ENCODE measurements at places on chromosomes 11 and 22.

DNA sequence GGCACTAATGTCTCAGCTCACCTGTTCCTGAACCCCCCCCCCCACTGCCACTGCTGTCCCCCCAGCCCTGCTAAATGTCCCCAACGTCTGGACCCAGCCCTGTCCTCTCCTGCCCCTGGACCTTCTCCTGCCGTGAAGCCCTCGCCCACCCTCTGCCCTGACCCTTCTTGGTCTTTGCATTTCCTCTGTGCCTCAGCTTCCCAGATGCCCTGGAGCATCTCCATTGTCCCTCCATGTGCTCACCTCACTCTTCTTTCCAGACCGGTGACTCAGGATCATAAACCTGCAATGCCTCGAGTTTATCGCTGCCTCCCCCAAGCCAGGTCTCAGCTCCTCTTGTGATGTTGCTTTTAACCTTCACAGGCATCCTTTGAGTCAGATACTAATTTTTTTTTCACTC is 416.4 kb downstream of the BRD1 start:
- no peaks in the 10 kb centered on the region for H3K36me3 ChIP-seq
- H3K27me3 ChIP-seq = peaks cover 28% of the 10 kb centered on the region
- no peak for DNase-seq
- H3K4me3 ChIP-seq = no peak overlapping the region
- peak overlapping the region; percentile 81 for H3K27ac ChIP-seq
- peaks cover 25% of the 10 kb centered on the region for H3K4me1 ChIP-seq

- no peaks in the 10 kb centered on the region for H3K27me3 ChIP-seq
- no peak overlapping the region for H3K27ac ChIP-seq
- DNase-seq = no peak
- peaks cover 21% of the 10 kb centered on the region for H3K36me3 ChIP-seq
Measured at GRCh38 chr11:92739041-92739440, 230.4 kb upstream of the MTNR1B start.

DNA sequence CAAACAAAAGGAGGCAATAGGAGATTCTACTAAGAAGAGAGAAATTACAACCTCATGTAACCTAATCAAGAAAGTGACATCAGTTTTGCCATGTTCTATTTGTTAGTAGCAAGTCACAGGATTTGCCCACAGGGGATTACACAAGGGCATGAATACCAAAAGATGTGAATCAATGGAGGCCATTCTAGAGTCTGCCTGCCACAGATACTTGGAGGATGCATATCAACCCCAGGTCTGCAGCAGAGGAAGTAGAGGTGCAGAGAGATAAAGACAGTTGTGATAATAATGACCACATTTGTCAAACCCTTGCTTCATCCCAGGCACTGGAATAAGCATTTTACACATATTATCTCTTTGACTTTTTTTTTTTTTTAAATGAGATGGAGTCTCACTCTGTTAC is 2.4 kb upstream of the ASCC2 start:
- peaks cover 33% of the 10 kb centered on the region for H3K4me1 ChIP-seq
- no peak for DNase-seq
- H3K27ac ChIP-seq = no peak overlapping the region
- H3K27me3 ChIP-seq = no peaks in the 10 kb centered on the region

DNA sequence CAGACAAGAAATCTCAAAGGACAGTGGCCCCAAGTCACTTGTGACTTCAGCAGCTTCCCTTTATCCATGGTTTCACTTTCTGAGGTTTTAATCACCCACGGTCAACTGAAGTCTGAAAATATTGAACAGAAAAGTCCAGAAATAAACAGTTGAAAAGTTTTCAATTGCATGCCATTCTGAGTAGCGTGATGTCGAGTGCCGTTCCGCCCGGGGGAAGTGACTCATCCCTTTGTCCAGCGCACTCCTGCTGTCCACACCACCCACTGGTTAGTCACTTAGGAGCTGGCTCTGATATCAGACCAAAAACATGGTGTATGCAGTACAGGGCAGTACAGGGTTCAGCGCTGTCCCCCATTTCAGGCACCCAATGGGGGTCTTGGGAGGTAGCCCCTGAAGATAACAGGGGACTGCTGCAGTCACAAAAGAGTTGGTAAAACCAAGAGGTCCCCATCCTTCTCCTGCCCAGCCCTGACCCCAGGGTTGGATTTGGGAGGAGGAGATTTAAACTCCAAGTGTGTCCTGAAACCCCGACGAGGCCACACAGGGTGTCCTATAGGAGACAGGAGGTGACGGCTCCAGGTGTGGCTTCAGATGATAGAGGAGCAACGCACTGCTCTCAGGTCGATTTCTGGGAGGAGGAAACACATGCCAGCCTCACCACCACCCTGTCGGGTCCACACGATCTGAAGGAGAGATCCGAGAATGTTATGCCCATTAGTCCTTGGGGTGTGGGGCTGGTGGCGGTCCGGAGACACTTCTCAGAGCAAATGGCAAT is 390.1 kb downstream of the CTTN start:
- peaks cover 11% of the 10 kb centered on the region for H3K27me3 ChIP-seq
- peaks cover 1% of the 10 kb centered on the region for H3K4me1 ChIP-seq
- H3K36me3 ChIP-seq = peaks cover 3% of the 10 kb centered on the region
- no peak for DNase-seq

GRCh38 chr11:35009191-35009943 is 92.9 kb downstream of the PDHX start:
- H3K4me3 ChIP-seq = no peak overlapping the region
- no peaks in the 10 kb centered on the region for H3K36me3 ChIP-seq
- DNase-seq = no peak
- no peaks in the 10 kb centered on the region for H3K4me1 ChIP-seq
- H3K27me3 ChIP-seq = no peaks in the 10 kb centered on the region

DNA sequence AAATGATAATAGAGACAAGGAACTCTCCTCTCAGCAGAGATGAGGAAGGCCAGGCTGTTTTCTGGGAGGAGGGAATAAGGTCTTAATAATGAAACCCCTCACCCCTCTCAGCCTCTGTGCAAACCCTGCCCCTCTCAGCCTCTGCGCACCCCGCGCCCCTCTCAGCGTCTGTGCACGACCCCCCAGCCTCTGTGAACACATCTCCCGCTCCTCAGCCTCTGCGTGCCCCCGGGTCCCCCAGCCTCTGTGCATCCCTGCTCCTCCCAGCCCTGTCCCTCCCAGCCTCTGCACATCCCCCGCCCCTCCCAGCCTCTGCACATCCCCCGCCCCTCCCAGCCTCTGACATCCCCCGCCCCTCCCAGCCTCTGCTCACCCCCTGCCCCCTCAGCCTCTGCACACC is 837.8 kb downstream of the TBC1D22A start:
- H3K27ac ChIP-seq = no peak overlapping the region
- peaks cover 3% of the 10 kb centered on the region for H3K27me3 ChIP-seq
- no peaks in the 10 kb centered on the region for H3K4me1 ChIP-seq
- H3K4me3 ChIP-seq = no peak overlapping the region
- no peaks in the 10 kb centered on the region for H3K36me3 ChIP-seq

DNA sequence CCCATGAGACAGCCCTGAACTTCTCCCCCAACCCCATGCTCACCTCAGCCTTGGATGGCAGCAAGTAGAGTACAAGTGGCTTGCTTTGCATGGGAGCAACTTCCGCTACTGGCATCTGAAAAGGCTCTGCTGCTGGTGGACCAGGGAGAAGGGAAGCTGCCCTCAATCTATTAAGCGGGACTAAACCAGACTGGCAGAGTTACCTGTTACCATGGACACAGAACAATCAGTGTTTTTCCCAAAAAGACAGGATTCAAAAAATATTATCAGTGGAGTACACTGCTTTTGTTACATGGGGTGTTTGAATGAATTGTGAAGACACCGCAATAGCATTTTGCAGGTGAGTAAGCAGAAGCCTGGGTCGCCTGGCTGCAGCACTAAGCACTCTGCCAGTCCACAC is 631.4 kb upstream of the B3GAT1 start:
- H3K27ac ChIP-seq = no peak overlapping the region
- peaks cover 41% of the 10 kb centered on the region for H3K4me1 ChIP-seq
- DNase-seq = no peak
- H3K4me3 ChIP-seq = no peak overlapping the region
- H3K36me3 ChIP-seq = no peaks in the 10 kb centered on the region

- no peak for DNase-seq
- H3K36me3 ChIP-seq = no peaks in the 10 kb centered on the region
- peak overlapping the region; percentile 19 for H3K27ac ChIP-seq
- peak overlapping the region; percentile 19 for H3K4me3 ChIP-seq
Measured at GRCh38 chr11:48025293-48025983, 45.1 kb downstream of the PTPRJ start.

GRCh38 chr11:43925932-43926505 is 16.4 kb upstream of the C11orf96 start:
- no peak overlapping the region for H3K4me3 ChIP-seq
- H3K27me3 ChIP-seq = peaks cover 4% of the 10 kb centered on the region
- peaks cover 49% of the 10 kb centered on the region for H3K4me1 ChIP-seq
- no peaks in the 10 kb centered on the region for H3K36me3 ChIP-seq
- H3K27ac ChIP-seq = no peak overlapping the region
- no peak for DNase-seq

DNA sequence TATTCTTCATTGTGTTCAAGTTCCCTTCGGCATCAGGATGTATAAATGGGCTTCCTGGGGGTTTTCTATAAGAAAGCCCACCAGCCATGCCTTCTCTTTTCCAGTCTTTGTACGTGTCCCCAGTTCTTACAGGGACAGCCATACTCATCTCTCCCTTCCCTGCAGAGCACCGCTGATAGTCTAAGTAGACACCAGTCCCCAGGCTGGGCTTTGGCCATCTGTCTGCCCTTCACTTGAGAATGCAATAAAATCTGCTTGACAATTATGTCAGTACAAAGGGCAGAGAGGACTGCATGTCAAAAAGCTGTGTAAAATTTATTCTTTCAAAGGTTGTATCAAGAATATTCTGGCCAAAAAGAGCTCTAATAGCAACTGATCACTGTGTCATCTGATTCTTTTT is 27.3 kb downstream of the NTM start:
- H3K27me3 ChIP-seq = peaks cover 20% of the 10 kb centered on the region
- peaks cover 5% of the 10 kb centered on the region for H3K4me1 ChIP-seq
- H3K36me3 ChIP-seq = no peaks in the 10 kb centered on the region
- DNase-seq = no peak

DNA sequence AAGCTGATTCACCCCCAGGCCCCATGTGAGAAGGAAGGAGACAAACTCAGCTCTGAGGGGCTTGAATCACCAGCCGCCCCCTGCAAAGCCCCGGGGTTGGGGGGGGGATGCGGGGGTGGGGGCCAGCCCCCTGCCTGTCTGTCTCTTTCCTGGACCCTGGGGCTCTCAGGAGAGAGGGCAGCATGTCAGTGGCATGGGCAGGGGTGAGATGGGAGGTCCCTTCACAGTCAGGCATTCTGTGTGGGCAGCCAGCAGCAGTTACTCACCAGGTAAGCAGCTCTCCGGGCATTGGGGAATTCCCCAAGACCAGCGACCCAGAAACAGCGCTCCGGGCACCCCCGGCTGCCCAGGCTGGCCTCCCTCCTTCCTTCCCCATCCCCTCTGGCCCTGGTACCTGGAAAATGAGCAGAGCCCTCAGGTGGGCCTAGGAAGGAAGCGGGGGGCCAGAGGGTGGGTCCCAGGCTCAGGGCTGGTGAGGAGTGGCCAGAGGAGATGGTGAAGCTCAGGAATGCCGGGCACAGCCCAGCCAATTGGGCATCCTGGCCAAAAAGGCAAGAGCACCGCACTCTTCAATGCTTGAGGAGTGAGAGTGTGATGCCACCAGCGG is 4.2 kb upstream of the LIF start:
- peaks cover 29% of the 10 kb centered on the region for H3K27me3 ChIP-seq
- no peak overlapping the region for H3K27ac ChIP-seq
- no peak overlapping the region for H3K4me3 ChIP-seq
- peaks cover 72% of the 10 kb centered on the region for H3K4me1 ChIP-seq
- no peaks in the 10 kb centered on the region for H3K36me3 ChIP-seq
- DNase-seq = no peak

GRCh38 chr11:47400768-47401279 is 7.6 kb upstream of the SLC39A13 start:
- DNase-seq = no peak
- H3K4me1 ChIP-seq = peaks cover 53% of the 10 kb centered on the region
- peaks cover 5% of the 10 kb centered on the region for H3K27me3 ChIP-seq

DNA sequence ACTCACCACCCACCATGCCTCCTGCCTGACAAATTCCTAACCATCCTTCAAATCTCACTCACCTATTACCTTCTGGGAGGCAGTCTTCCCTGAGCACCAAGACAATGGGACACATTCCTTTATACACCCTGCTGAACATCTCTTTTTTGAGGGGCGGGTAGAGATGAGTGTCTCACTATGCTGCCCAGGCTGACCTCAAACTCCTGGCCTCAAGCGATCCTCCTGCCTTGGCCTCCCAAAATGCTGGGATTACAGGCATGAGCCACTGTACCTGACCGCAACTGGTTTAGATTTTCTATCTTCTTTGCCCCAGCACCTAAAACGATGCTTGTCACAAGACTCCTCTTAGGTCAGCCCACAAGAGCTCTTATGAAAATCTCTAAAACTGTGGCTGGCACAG is 7.1 kb downstream of the TIMM10 start:
- H3K4me1 ChIP-seq = peaks cover 34% of the 10 kb centered on the region
- H3K27me3 ChIP-seq = peaks cover 8% of the 10 kb centered on the region
- H3K36me3 ChIP-seq = peaks cover 19% of the 10 kb centered on the region
- no peak for DNase-seq
- H3K27ac ChIP-seq = no peak overlapping the region
- no peak overlapping the region for H3K4me3 ChIP-seq
